ENCODE measurements at places on chromosomes 2 and 18.

- DNase-seq = no peak
Observed at GRCh38 chr18:37653618-37654017, 88.0 kb upstream of the CELF4 start.

GRCh38 chr18:75473316-75473715 is 45.8 kb upstream of the SMIM21 start:
- DNase-seq = no peak

DNA sequence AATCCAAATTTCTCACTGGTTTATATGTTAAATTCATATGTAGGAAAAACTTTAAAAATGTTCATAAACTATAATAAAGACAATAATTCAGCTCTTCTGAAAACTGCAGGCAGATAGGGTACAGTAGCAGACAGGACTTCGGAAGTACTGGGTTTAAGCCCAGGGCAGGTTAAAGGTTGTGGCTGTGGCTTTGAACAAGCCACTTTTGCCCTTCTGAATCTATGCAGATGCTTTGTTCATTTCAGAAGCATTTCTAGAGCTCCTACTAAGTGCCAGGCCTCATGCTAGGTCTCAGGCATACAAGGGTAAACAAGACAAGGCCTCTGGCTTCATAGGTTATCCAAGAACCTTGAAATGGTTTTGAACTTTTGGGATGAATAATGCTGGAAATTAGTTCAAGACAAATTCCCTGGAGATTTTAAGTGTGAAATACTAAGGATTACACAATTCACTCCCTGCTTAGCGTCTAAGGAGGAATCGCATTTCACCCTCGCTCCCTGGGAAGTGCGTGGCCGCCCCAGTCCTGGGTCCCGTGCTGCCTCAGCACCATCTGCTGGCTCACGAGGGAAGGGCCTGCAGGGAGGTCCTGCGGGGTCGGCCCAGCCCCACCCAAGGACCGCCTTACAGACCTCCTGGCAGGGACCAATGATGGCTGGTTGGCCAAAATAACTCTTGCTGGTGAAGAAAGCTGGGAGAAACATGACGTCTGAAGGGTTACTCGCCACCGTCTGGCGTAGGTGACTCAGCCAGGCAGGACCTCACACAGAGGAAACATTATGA is 67.7 kb upstream of the L3MBTL4 start:
- DNase-seq = no peak

DNA sequence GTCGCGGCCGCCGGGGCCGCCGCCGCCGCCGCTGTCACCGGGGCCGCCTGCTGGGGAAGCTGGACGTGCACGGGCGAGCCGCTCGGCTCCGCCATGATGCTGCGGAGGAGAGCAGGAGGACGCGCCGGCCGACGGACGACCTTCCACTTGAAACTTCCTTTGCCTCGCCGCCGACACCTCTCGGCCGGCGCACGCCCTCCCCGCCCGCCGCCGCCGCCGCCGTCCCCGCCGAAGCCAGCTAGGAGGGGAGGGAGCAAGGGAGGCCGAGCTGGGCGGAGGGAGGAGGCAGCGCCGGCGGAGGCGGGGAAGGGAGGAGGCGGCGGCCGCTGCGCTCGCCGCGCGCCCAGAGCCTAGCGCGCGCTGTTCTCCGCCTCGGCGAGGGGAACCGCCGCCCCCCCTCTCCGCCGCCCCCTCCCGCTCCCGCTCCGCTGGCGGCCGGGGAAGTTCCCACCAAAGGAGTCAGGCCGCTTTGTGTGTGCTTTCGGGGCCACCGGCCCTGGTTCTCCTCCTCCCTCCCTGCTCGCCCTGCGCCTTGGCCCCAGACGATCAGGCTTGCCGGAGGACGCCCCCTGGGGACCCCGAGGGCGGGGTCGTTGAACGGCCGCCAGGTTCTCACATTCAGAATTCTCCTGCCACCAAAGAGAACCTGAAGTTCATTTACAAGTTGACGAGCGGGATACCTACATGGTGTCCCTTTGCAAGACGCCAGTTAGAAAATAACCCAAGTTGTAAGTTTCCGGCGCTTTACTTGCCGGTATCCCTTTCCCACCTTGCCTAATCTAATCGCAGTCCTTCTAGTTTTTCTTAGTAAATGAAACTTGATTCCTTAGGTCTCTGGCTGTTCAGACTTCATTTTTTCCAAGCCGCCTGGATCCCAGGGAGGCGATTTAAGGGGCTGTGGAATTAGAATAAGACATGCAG is at the start of gene STK39:
Gene STK39, minus strand, starts transcription at position 255 of the 921 bp plus-strand sequence. Its CDS starts 160 bp downstream, at position 95.
- DNase-seq = peak; percentile 78

DNA sequence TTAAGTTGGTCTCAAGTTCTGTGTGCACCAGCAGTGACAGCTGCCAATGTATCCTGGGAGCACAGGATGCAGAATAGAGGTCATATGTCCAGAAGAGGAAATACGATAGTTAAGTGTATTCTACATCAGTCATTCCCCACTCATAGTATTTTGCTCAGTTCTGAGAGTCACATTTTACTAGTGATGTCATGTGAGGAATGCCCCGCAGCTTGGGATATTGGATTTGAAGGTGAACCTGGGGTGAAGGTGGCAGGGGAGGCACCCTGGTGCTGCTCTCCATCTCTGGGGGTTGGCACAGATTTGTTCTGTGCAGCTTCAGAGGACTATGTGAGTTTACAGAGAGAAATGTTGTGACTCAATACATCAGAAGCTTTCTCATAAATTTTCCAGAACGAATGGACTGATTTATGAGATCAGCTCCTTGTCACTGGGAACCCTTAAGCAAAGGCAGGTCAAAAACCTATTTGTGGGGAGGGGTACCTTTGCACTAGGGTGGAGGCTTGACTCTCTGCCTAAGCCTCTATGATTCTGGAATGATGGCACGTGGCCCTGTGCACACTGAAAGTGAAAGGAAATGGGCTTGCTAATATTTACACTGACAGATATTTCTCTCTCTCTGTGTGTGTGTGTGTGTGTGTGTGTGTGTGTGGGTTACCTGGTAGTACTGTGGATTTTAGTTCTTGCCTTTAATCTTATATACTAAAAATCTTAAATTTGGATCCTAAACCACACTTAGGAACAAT is 95.9 kb downstream of the NEB start:
- peak; percentile 31 for DNase-seq

- no peak for DNase-seq
Observed at GRCh38 chr2:168571061-168571460, 115.0 kb downstream of the CERS6 start.

GRCh38 chr2:33111002-33111446 is 164.3 kb downstream of the LTBP1 start:
- DNase-seq = no peak

- DNase-seq = no peak
Observed at GRCh38 chr18:42614619-42615293, 500.7 kb downstream of the RIT2 start.

DNA sequence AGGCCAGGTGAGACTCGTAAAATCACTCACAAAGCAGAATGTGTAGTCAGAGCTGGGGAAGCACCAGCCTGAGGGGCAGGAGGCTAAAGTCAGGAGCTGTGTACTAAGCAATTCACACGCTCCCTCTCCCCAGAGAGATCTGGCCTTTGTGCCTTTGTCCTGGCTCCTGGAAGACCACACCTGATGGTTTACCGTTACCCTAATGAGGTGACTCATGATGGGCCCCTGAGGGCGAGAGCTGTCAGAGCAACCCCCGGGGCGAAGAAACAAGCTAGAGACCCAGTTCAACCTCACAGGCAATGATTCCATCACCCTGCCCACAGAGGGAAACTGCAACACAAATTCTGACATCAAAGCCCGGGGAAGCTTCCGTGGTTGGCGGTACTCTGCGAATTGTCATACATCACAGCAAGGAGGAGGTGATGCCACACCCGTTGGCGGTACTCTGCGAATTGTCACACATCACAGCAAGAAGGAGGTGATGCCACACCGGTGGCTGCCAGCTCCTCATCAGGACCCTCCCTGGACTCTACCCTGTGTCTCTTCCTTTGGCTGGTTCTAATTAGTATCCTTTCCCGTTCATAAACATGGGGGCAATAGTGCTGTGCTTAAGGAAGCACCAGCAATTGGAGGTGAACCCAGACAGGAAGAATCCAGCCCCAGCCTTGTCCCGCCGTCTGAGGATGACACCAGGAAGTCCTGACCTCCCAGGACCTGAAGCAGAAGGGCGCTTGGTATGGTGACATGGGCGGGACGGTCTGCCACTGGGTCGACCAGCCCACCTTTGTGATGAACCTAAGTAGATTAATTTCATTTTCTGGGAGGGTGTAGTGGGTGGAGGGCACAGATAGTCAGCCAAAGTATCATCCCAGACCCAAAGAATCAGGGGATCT is 30.5 kb downstream of the B3GNT7 start:
- no peak for DNase-seq

DNA sequence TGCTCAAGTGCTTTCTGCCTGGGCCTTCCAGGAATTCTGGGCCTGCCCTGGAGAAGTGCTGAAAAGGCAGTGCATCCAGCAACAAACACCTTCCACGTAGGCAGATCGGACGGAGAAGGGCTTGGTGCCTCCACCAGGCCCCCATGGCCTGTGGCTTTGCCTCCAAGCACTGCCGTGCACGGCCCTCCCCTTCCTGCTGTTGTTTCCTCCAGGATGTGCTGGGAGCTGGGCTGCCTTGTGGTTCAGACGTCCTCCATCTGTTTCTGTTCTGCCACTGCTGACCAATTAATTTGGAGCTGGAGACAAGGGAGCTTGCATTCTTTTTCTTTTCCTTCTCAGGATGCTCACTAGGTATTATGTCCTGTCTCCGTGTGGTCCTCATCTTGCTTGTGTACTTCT is 197.0 kb downstream of the HRH4 start:
- DNase-seq = no peak

- DNase-seq = no peak
Observed at GRCh38 chr18:46009125-46009840, 42.2 kb upstream of the EPG5 start.

DNA sequence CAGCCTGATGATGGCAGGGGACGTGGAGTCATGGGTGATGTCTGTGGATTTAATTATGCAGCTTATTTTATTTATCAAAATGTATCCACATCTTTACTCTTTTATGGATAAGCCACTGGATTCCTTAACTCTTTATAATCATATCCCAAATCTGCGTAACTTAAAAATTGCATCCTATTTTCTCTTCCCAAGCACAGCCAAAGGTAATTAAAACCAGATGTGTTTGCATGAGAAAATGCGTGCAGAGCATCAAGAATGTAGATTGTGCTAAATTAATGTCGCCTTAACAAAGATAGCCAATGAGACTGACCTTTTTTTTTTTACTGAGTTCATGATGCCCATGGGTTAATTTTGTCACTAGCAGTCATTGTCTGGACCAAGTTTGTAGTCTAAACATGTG is 10.0 kb downstream of the SH3RF3 start:
- no peak for DNase-seq

- no peak for DNase-seq
Observed at GRCh38 chr2:56449449-56449860, 265.7 kb downstream of the CCDC85A start.

DNA sequence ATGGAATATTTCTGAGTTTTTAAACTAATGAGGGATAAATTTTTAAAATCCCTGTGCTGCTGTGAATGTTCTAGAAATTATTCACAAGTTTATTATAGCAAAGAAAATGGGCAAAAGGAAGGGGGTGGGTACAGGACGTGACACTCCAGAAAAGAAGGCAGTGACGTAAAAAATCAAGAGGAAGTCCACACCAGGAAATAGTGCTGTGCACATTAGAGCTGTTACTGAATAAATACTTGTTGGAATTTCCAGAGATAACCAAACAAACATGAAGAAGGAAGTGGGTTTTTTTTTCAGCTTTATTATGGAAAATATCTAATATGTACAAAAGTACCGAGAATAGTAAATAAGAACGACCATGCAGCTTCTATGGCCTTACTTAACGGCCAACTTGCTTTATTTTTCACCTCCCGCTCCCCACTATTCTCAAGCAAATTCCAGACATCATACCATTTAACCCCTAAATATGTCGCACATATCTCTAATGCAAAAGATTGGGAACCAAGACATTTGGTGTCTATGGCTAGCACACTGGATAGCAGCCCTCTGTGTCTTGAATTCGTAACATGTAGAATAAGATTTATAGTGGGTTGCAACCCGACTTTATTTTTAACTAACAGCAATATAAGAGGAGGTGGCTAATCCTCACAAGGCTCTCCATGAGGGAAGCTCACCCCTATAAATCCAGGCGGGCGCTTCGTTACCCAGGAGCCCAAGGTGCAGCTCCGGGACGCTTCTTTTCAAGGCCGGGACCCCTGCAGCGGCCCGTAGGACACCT is 580 bp upstream of the NDUFV2 start:
- DNase-seq = no peak

DNA sequence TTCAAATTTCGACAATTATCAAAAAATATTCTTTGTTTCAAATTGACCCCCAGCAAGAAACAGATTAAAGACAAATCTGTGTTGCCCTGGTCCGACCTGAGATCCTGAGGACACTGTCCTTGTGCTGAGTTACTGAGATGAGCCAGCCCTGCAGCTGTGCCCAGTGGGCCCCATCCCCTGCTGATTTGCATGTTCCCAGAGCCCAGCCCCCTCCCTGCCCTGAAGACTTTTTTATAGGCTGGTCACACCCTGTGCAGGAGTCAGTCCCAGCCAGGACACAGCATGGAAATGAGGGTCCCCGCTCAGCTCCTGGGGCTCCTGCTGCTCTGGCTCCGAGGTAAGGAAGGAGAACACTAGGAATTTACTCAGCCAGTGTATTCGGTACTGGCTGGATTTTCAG is 31.4 kb upstream of the ZNG1B start:
- no peak for DNase-seq

DNA sequence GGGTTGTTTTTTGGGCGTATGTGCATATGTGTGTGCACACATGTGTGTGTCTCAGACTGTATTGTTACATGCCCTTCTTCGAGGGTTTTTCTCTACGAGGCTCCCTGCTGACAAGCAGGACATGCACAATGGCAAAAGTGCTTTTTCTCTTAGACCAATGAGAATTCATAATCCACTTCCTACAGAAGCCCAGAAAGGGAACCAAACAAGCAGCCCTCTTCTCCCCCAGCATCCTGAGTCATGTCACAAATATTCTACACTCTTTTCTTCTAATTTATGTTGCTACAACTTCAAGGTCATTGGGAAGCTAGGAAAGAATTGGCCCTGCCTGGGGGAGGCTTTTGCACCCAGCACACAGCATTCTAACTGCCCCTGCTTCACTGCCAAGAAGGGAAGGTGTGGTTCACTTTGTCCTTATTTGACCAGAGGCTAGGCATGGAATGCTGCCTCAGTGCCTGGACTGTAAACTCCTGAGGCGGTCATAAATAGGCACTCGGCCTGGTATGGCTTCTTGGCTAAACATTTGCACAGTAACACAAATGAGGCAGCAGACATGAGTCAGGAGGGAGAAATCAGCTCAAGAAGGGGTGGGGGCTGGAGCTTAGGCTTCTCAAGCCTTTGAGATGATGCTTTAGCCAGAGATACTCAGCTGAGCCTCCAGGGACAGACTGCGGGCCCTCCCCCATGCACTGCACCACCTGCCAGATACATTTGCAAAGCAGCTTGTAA is 92.7 kb upstream of the KLF7 start:
- no peak for DNase-seq

Measured in activated naive CD4-positive, alpha-beta T cell treated with anti-CD3 and anti-CD28 coated beads, Interleukin-2, amount 50 U/mL, for 16 hours (primary cell).